Activated CD4-positive, alpha-beta T cell treated with anti-CD3 and anti-CD28 coated beads, Interleukin-2, amount 10 ng/mL, durations not matched to agents 7 days and 5 days (primary cell): ENCODE measurements at places on chromosomes 1 and 21. TPM values are rescaled to one million over a fixed set of nuclear protein-coding genes. Genes with fewer than 3 reads are reported as not detected.

DNA sequence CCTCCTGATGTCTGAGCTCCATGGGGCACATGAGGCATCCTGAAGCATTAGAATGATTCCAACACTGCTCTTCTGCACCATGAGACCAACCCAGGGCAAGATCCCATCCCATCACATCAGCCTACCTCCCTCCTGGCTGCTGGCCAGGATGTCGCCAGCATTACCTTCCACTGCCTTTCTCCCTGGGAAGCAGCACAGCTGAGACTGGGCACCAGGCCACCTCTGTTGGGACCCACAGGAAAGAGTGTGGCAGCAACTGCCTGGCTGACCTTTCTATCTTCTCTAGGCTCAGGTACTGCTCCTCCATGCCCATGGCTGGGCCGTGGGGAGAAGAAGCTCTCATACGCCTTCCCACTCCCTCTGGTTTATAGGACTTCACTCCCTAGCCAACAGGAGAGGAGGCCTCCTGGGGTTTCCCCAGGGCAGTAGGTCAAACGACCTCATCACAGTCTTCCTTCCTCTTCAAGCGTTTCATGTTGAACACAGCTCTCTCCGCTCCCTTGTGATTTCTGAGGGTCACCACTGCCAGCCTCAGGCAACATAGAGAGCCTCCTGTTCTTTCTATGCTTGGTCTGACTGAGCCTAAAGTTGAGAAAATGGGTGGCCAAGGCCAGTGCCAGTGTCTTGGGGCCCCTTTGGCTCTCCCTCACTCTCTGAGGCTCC, 11.1 kb upstream of the RASSF5 start:
- H3K4me1 ChIP-seq, result peaks cover 9% of the 10 kb centered on the region
- DNase-seq, result no peak
- H3K4me3 ChIP-seq, result no peak overlapping the region
- H3K27me3 ChIP-seq, result no peaks in the 10 kb centered on the region
- peaks cover 44% of the 10 kb centered on the region for H3K36me3 ChIP-seq
- no peak overlapping the region for H3K27ac ChIP-seq

GRCh38 chr1:189929501-189930099, 548.1 kb downstream of the BRINP3 start:
- no peak for DNase-seq
- no peaks in the 10 kb centered on the region for H3K27me3 ChIP-seq
- no peaks in the 10 kb centered on the region for H3K4me1 ChIP-seq

Gene C1orf115
- total RNA-seq, result 0.73 TPM

- H3K4me3 ChIP-seq, result no peak overlapping the region
- no peaks in the 10 kb centered on the region for H3K4me1 ChIP-seq
These were observed 40.5 kb upstream of the PAXBP1 start for GRCh38 chr21:32812035-32812434.

- DNase-seq, result no peak
- H3K4me3 ChIP-seq, result no peak overlapping the region
- H3K27me3 ChIP-seq, result peaks cover 46% of the 10 kb centered on the region
- H3K4me1 ChIP-seq, result peaks cover 15% of the 10 kb centered on the region
These were observed 76.4 kb downstream of the RUNX3 start for GRCh38 chr1:24853649-24854048.

GRCh38 chr1:237562242-237562823, 328.4 kb downstream of the ZP4 start:
- H3K27ac ChIP-seq, result no peak overlapping the region
- H3K4me1 ChIP-seq, result no peaks in the 10 kb centered on the region
- DNase-seq, result peak; percentile 18
- no peak overlapping the region for H3K4me3 ChIP-seq
